ENCODE measurements at places on chromosomes 1 and 21. TPM values are rescaled to one million over a fixed set of nuclear protein-coding genes. Genes with fewer than 3 reads are reported as not detected.
A peak's percentile ranks its signal among the peaks of the same experiment; 100 is the strongest.

DNA sequence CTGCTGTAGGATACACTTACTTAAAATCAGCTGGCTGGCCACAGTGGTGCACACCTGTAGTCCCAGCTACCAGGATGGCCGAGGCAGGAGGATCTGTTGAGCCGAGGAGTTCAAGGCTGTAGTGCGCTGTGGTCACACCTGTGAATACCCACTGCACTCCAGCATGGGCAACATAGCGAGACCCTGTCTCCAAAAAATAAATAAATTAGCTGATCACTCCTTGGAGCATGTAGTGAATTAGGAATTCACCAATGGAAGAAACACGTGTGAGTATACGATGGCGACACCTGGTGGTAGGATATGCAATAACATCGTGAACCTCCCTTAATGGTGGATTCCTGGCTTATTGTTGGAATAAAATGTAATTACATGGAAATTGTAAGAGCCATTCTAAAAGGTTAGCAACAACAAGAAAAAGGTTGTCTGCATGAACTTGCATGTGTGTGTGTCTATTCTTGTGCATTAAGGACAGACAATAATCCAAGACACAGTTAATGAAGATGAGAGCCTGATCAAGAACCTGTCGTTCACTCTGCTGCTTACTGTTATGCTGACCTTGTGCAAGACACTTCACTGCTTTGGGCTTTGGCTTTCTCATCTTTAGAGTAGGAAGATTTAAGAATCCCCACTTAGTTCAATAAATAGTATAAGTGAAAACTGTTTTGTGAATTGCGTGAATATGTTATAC is 38.6 kb upstream of the COX20 start:
- peak; percentile 74 for DNase-seq

DNA sequence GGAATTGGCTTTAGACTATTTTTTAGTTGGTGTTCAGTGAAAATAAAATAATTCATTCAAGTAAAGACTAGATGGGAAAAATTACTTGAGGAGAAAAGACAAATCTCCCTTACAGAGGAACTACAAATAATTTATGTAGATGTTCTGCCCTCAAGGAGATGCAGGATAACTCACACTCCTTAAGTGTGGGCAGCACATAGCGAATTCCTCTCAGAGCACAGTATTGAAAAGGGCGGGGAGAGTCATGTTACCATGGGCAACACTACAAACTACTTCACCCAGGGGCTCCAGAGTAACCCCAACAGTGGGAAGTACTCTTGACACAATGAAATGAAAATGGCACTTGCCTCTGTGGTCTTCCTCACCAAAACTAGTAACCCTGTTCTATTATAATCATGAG is 20.6 kb upstream of the LAMC2 start:
- DNase-seq: no peak

- DNase-seq: no peak
Measured at GRCh38 chr1:96837781-96838216, 116.2 kb downstream of the PTBP2 start.

DNA sequence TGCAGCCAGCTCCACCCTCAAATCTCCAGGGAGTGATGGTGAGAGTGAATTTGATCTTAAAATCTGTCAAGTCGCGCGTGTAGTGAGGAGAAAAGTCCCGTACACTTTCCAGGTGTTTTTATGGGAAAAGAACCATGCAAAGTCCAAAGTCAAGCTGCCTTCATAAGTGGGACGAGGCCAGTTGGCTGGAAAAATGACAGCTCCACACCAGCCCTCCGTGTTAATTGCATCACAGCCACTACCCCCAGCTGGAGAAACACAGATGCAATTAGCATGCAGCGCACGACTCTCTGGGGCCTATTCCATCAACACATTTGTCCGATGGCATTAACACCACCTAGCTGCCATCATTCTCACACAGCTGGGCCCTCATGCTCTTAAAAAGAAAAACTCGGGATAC is 68.4 kb downstream of the KLHDC7A start:
- DNase-seq: no peak

- DNase-seq: no peak
Measured at GRCh38 chr1:27570784-27571183, 33.2 kb downstream of the AHDC1 start.

GRCh38 chr21:18547347-18547746 is 143.8 kb upstream of the TMPRSS15 start:
- no peak for DNase-seq

DNA sequence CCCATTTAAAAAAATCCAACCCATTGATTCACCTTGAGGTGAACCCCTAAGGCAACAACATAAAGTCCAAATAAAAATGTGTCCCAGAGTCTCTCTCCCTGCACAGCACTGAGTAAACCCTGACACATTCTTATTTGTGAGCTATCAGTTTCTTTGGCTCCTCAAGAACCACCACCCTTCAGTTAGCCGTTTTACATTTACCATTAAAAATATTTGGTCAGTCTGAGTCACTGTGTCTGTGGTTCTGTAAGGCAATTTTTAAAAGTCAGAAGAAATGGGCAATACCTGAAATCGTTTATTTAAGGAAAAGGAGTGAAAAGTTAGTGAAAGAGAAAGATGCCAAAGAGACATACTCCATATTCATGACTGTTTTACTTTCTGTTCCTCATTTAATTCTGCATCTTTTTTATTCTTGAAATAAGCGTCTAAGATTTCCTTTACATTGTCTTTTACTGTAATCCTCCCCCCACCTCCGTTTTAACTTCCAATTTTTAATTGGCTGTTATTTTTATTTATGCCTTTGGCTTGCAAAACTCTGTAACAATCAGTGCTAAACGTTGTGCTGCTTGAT is 91.7 kb upstream of the IVNS1ABP start:
- no peak for DNase-seq

DNA sequence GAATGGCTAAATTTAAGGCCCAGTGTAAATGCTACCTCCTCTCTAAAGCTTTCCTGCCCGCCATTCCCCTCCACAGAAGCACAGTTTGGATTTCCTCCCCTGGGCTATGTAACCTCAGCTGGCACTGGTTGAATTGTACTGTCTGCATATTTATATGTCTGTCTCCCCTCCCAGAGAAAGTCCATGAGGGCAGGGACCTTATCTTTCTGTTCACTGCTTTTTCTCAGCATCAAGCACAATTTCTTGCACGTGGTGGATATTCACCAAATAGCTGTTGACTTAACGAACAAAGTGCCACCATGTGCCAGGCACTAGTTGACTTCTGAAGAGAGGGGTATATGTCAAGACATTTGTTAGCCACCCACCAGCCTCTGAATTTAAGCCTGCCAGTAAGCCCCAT is 9.5 kb upstream of the PDIK1L start:
- DNase-seq: no peak

DNA sequence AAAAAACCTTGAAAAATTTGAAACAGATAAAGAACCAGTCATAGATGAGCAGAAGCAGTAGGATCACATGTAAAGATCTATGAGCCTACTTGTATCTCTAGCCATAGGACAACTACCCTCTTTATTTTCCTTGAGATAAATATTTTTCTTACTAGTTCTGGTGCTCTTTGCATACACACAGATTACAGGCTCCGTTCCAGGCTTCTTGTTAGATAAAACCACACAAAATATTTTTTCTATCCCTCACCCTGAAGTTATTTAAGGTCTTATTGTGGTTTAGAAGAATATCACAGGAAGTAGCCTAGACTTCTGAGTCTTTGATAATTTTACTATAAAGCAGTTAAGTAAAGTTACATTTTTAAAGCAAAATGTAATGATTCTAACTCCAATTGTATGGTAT is 512.2 kb downstream of the NEGR1 start:
- DNase-seq: no peak

DNA sequence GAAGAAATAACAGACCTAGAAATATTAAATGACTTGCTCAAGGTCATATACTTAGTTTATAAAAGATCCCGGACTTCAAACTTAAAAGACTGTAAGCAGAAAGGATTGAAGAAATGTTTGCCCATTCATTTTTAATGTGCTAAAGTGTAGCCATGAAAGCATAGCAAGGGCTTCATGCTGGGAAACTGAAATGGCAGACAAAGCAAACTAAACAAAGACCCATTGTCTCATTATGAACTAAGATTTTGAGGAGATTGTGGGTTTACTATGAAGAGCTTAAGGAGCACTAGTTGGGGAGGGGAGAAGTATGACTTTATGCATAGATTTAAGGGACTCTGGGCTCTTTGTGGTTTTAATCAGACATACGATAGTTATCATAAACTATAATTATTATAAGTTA is 26.3 kb downstream of the ADAMTS1 start:
- no peak for DNase-seq

- DNase-seq: no peak
Measured at GRCh38 chr1:32398401-32398800, 4.2 kb upstream of the BSDC1 start.

DNA sequence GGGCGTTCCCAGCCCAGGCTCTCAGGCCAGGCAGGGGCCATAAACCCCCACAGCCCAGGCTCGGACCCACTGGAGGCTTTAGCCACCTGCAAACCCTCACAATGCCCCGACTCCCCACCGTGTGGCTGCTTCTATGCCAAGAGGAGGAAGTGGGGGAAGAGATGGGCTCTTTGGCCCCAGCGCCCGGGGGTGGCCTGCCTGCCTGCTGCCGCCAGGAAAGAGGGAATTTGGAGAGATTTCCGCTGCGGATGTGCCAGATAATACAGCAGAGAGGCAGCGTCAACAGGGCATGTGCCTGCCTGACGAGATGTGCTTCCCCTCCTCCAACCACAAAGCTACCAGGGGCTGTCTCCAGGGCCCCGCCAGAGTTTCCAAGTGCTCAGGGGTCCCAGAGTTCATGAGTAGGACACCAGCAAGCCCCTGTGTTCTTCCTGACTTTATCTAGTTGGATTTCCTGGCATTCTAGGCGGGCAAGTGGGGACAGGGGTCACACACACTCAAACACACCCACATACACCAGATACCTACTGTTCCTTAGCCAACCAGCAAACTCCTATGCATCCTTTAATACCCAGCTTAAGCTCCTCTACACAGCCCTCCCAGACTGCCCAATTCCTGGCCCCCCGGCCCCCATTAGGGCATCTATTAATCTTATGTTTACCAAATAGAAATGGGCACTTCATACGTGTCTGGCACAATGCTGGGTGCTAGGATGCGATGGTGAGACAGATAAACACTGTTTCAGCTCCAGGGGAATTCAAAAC is 14.1 kb downstream of the EPHA2 start:
- no peak for DNase-seq

DNA sequence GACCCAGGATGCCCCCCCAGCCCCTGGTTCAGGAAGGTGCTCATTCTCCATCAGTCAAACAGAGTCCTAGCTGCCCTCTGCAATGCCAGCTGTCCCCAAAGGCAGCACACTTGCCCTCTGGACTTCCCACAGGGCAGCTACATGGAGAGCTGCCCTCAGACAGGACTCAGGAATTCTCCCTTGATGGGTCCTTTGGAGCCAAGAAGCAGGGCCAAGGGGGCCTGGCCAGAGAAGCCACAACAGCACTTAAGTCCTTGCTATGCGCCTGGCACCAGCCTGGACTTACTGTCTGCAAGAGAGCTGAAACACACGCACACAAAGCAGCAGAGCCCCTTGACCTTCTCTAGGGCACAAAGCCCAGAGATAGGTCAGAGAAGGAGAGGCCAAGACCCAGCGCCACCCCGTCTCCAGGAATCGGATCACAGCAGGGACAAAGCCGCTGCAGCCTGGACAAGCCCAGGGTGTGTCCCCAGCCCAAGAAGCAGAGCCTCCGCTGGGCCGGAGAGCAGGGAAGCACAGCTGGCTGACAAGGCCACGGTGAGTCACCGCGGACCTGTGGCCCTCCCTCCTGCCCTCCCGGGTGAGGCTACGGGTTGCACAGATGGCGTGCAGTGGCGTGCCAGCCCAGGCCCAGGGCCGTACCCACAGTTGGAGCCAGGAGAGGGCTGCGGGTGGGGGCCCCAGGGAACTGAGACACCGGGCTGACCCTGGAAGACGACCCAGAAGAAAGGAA is 1.7 kb downstream of the WNT9A start:
- peak; percentile 86 for DNase-seq

DNA sequence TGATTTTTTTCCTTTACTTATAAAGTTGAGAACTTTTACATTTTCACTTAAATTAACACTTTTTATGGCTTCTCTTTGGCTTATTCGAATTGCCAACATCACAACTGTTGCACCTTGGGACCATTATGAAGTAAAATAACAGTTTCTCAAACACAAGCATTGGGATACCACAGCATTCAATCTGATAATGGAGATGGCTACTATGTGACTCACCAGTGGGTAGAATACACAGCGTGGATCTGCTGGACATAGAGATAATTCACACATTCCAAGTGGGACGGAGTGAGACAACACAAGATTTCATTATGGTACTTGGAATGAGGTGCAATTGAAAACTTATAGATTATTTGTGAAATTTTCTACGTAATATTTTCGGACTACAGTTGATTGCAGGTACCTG is 68.0 kb downstream of the ADAMTS1 start:
- DNase-seq: no peak

DNA sequence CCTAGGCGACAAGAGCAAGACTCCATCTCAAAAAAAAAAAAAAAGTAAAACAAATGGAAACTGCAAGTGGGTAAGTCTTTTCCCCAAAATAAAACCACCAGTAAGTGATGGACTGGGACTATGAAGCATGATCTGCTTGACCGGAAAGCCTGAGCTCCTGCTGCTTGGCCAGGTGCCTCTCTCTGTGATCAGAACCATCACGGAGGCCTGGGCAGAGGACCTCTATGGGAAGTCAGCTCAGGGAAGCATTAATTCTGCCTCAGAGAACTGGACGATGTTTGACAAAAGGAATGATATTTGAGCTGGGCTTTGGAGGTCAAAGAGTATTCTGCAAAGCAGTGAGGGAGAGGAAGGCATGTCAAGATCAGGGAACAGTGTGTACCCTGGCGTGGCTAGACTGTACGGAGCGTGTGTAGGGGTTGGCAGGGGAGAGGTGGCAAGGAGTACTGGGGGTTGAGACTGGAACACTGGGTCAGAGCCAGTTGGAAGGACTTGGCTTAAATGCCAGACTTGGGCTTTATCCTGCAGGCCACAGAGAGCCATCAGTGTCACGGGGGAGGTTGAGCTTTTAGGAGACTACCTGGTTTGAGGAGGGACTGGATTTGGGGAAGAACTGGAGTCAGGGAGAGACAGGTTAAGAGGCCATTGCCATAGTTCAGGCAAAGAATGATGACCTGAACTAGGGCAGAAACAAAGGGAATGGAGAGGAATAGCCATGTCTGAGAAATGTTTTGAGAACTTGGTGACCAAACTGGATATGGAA is 16.4 kb downstream of the ATP1A2 start:
- DNase-seq: no peak

- DNase-seq: peak; percentile 61
Measured at GRCh38 chr1:172449585-172450523, 6.0 kb upstream of the PIGC start.

- DNase-seq: no peak
Measured at GRCh38 chr1:52416811-52417210, 12.4 kb downstream of the PRPF38A start.

Gene CD1B
- total RNA-seq: not detected

Gene FCER1A
- 0.99 TPM for total RNA-seq

Gene OR1C1
- total RNA-seq: not detected

Gene FAAH
- total RNA-seq: 62.9 TPM

Gene FYB2
- 4.0 TPM for total RNA-seq

Gene ATP6V1G3
- total RNA-seq: not detected

Gene LDLRAD1
- total RNA-seq: not detected

Gene RIMKLA
- total RNA-seq: 2.3 TPM

Gene KAZN
- total RNA-seq: 40.6 TPM

Gene ACTA1
- total RNA-seq: 9.5 TPM

Gene PGLYRP3
- not detected for total RNA-seq

Gene PADI2
- 1.8 TPM for total RNA-seq

Gene FBLIM1
- 81.8 TPM for total RNA-seq
